Stimulated activated CD4-positive, alpha-beta T cell treated with anti-CD3 and anti-CD28 coated beads, Interleukin-12 subunit alpha, Interleukin-12 subunit beta, amount 100 ng/mL, for 24 hours (primary cell): ENCODE measurements at places on chromosomes 4 and X.

DNA sequence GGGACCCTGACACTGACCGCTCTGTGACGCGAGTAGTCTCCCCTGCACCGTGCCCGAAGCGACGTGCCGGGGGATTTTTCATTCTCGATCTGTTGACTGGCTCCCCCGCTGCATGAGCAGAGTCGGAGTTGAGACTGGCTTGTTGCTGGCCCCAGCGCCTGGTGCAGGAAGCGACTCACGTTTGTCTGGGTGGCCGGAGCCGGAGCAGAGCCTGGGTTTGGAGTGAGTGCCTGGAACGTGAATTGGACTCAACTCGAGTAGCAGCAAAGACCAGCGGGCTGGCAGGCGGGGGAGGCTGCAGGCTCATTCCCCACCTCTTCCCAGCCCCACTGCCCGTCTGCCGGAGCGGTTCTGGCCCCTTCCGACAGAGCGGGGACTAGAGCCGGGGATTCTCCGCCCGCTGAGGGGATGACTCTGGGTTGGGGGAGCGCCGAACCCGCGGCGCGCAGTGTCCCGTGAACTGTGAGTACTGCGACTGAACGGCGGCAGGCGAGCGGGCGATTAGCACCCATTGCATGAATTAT is 554 bp downstream of the PCDH7 start:
- no peak for DNase-seq

DNA sequence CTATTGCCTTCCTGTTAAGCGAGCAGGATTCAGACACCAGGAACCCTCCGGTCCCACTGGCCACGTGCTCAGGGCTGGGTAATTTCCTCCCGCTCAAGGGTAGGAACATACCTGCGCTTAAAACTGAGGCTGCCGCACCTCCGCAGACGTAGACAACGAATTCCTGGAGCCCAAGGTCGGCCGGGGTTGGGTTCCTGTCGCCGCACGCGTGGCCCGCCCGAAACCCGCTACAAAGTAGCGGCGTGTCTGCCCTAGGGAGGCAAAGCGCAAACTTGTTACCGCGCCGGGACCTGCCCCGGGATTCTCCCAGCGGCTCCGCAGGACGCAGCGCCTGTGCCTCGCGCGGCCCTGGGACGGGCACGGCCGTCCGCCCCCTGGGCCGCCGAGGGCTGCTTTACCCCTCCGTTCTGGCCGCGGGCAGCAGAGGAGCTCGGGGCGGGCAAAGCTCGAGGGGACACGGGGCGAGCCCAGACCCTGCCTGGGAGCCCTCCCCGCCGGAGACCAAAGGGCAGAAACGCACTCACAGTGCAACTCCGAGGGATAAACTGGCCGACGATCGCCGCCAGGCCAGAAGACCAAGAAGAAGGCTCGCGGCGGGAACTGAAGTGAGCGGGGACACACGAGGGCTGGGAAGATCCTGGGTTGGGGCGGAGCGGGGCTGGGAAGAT is at the start of gene ERVMER34-1:
Gene ERVMER34-1 (minus strand): TSS at position 607 of the 668 bp plus-strand sequence. CDS start 5,905 bp downstream, outside the sequence.
- DNase-seq: no peak

GRCh38 chr4:74499986-74500781 is 55.2 kb downstream of the AREG start:
- DNase-seq: no peak

- no peak for DNase-seq
These were observed 224.7 kb upstream of the DCAF8L1 start for GRCh38 chrX:28205905-28206304.

GRCh38 chr4:43968011-43968410 is 480.6 kb downstream of the KCTD8 start:
- no peak for DNase-seq

DNA sequence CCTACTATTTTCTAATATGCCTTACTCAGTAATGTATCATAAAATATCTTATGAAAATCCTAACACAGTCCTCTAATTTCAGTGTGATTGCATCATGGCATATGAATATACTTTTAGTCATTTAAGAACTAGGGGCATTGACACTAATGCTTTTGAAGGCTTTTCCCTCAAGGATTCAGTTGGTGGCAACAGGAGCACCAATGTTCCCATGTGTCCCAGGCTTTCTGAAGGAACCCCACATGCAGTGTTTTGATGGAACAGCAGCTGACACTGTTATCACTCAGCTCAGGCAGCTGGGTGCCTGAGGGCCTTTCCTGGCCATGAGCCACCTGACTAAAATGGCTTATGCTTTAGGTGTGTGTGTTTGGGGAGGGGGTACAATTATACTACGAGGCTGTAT is 348.3 kb downstream of the ARHGAP24 start:
- DNase-seq: no peak

- no peak for DNase-seq
These were observed 7.7 kb downstream of the GPR50 start for GRCh38 chrX:151183912-151184565.

- DNase-seq: no peak
These were observed 297.9 kb upstream of the FAT4 start for GRCh38 chr4:125016892-125017299.

GRCh38 chrX:139770366-139770765 is 62.4 kb upstream of the MCF2 start:
- DNase-seq: no peak

DNA sequence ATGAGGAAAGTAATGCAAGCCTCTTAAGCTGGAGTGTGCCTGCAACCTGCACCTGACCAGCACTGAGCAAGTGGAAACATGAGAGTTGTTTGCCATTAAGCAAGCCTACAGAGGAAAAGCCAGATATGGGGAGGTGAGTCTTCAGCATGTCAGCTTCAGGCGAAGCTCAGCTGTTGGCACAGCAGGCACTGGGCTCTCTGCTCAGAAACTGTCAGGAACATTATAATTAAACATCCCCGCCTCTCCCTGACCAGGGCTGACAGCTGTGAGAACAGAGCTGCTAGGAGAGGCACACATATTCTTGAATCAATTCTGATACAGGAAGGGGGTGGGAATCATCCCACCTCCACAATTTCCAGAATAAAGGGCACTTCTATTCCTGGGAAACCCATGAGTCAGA is 19.0 kb upstream of the DCX start:
- DNase-seq: no peak

DNA sequence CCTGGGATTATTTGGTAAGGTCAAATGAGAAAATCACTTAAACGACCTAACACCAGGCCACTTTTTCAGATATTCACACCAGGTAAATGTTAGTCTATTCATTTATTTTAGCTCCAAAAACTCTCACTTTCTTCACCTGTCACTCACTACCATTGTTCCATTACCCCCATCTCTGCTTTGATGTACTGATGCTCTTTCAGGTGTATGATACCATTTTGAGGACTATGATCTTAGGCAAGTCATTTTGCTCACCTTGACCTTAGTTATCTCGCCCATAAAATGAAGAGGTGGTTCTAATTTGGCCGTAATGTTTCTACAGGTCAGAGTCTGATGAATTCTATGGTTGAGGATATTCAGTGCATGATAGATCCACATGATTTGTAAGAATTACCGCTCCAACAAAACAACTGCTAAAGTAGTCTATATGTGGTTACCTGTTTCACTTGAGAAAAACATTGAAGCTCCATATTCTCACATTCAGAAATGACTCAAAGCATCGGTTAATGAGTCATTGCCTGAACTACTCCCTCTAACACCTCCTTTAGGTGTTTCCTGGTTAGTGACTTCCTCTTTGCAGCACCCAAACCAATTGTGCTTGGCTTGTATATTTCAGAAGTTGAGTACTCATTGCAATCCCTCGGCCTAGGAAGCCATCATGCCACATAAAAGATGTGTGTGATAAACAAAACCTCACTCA is 4.5 kb downstream of the DTHD1 start:
- peak; percentile 22 for DNase-seq

- DNase-seq: no peak
These were observed 16.9 kb upstream of the HPRT1 start for GRCh38 chrX:134443020-134443419.

- DNase-seq: no peak
These were observed 1077.3 kb downstream of the RAPGEF2 start for GRCh38 chr4:160180211-160180610.

DNA sequence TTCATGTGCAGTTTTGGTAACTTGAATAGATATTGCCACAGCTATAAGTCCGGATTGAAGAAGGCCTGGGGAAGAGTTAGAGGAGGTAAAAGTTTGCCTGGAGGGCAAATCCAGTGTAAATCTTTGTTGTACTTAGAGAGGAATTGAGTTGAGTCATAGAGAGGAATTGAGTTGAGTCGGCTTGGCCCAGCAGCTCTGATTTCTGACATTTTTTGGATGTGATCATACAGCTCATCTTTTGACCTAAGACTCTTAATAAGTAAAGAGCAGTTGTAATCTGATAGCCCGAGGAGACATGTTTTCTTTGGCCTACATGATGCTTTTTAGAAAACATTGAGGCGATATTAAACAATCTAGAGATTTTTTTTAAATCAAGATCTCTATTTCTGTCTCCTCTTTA is 3.9 kb downstream of the KIT start:
- DNase-seq: no peak

- no peak for DNase-seq
These were observed 2384.1 kb downstream of the PCDH7 start for GRCh38 chr4:33104273-33104672.

DNA sequence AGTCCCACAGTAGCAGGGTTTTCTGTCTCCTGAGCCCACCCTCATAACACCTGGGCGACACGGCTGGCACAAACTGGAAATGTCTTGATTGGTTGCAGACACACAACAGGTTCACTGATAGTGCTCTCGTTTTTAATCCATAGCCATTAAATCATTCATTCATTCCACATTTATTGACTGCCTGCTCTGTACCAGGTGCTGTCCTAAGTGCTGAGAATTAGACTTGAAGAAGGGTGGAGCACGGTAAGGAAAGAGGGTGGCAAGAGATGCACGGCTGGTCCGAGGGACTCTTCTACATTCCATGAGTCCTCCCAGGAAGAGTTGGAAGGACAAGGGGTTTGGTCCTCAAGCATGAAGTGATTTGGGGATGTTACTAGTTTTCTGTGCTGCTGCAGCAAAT is 100.0 kb downstream of the RELL1 start:
- DNase-seq: no peak

DNA sequence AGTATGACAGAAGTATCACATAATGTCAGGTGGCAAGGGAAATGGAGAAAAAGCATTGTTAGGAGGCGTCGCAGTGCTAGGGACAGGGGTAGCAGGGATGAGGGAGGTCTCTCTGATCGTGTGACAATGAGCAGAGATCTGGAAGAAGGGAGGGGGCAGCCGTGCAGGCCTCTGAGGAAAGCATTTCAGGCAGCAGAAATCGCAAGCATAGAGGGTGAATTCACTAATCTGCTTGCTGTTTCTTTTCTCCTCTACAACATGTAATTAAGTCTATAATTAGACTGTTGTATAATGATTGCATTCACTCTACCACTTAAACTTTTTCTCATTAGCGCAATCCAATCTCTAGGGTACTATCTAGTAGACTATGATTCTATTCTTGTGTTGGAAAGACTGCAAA is 9.1 kb downstream of the CYP4V2 start:
- DNase-seq: no peak

GRCh38 chr4:80387390-80388283 is 52.1 kb downstream of the CFAP299 start:
- DNase-seq: no peak

DNA sequence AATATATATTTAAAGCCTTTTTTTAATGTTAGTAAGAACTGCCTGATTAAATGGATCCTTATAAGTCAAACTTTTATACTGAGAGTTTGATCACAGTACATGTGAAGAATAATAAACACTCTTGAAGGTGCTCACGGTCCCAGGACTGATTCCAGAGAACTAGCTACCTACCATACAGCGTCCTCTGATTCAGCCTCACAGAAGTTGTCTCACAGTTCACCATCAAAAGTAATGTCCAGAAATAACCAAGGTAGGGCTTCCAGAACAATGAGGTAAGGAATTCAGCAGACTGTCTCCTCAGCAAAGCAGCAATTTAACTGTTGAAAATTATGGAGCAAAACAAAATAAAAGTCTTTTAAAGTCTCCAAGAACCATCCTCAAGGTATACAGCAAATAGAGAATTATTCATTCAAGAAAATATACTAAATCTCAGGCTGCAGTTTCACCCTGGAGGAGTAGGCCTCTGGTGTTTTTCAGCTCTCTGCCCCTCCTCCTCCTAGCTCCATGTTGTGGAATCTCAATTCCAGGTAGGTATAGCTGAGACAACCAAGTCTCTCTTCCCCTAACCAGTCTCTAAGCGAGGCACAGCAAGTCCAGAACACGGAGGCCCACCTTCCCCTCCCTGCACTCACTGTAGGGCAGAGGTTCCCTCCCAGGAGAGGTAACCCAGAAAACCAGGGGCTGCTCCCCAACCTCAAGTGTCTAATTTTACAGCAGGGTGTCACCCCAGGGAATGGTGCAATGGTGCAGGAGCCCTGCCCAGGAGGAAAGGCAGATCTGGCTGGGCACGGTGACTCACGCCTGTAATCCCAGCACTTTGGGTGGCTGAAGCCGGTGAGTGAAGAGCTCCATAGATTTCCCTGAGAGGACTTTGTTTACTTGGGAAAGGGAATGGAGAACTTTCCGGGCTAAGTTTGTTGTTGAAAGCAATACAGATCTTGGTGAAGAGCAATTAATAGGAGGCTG is 28.6 kb downstream of the FAM241A start:
- no peak for DNase-seq

DNA sequence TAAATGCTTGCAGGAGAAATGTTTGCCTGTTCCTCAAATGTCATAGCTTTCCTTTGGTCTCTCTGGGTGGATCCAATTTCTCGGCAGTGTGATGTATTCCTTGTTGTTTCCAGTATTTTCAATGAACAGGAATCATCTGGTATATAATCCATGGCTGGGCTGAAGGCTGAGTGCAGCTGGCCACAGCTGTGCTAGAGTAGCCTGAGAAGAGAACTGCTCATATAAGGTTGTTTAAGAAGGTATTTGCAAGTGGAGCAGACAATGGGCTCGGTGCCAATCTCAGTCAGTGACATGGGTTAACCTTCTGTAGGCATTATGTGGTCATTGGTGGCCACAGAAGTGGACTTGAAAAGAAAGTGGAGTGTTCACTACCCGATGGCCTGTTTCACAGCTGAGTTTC is 390.3 kb downstream of the SPRY1 start:
- DNase-seq: no peak

GRCh38 chr4:26473893-26474292 is 16.4 kb downstream of the CCKAR start:
- no peak for DNase-seq

GRCh38 chr4:94933799-94934198 is 176.0 kb downstream of the BMPR1B start:
- DNase-seq: no peak

GRCh38 chr4:19177616-19178015 is 1074.1 kb upstream of the SLIT2 start:
- DNase-seq: no peak

GRCh38 chrX:20224814-20225487 is 41.8 kb downstream of the RPS6KA3 start:
- no peak for DNase-seq

GRCh38 chr4:39616651-39617050 is 22.0 kb downstream of the SMIM14 start:
- no peak for DNase-seq

DNA sequence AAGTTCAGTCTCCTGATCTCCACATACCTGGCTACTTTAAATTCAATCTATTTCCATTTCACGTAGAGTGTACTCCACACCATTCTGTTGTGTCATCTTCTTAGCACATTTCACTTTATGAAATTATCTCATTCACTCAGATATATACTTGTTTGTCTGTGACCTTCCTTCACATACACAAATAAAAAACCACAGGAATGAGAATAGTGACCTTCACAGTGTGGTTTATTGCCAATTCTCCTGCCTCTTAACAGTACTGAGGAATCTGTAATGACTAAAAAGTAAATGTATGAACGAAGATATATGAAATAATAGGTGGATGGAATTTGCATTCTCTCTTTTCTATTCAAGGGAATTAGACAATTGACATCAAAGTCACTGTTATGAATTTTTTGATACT is 183.9 kb upstream of the PCDH7 start:
- no peak for DNase-seq

GRCh38 chr4:97548943-97549583 is 594.2 kb downstream of the STPG2 start:
- no peak for DNase-seq
